ENCODE measurements at places on chromosomes 7 and 10.

- peak; percentile 26 for DNase-seq
Measured at GRCh38 chr7:73606801-73607691, 17.3 kb downstream of the MLXIPL start.

- DNase-seq = no peak
Measured at GRCh38 chr7:91630581-91631380, 249.7 kb downstream of the MTERF1 start.

GRCh38 chr7:2014391-2015241, 218.1 kb downstream of the MAD1L1 start:
- no peak for DNase-seq

- no peak for DNase-seq
Measured at GRCh38 chr7:33971106-33971505, 65.8 kb downstream of the BMPER start.

GRCh38 chr7:29843093-29843492, 36.8 kb downstream of the WIPF3 start:
- DNase-seq = no peak

DNA sequence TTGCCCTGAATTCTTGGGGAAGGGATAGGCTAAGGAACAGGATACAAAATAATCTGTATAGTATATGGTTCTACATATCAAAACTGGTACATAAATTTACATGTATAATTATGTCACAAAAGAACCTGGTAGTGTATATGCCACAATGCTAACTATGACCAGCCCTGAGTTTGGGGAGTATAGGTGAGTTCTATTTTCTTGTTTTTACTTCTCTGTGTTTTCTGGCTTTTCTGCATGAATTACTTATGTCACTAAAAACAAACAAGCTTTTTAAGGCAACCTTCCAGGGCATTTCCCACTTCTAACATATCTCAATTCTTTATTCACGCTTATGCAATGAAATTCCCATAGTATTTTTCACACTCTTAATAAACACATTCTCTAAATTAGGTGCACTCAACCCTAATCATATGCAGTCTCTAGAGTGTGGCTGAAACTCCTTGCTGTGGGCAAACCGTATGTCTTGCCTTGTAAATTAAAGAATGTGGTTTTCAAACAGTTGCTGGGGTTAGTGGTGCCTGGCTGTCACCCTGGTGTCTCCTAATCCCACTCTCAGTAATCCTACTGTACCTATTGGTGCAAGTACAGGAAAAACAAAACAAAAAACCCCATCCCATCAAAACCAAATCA, 14.0 kb upstream of the INSIG1 start:
- no peak for DNase-seq

- no peak for DNase-seq
Measured at GRCh38 chr10:13375791-13376190, 27.7 kb upstream of the SEPHS1 start.

GRCh38 chr7:155878250-155878649, 66.0 kb upstream of the SHH start:
- no peak for DNase-seq

DNA sequence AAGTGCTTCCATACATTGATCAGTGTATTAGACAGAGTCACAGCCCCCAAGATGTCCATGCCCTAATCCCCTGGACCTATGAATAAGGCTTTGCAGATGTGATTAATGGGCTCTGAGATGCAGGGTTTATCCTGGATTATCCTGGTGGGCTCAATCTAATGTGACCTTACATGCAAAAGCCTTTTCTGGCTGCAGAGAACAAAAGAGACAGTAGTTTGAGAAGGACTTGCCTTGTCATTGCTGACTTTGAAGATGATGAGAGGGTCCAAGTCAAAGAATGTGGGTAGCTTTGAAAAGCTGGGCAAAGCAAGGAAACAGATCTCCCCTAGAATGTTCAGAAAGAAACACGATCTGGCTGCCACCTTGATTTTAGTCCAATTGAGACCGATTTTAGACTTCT, 238.7 kb downstream of the CCSER2 start:
- DNase-seq = no peak

DNA sequence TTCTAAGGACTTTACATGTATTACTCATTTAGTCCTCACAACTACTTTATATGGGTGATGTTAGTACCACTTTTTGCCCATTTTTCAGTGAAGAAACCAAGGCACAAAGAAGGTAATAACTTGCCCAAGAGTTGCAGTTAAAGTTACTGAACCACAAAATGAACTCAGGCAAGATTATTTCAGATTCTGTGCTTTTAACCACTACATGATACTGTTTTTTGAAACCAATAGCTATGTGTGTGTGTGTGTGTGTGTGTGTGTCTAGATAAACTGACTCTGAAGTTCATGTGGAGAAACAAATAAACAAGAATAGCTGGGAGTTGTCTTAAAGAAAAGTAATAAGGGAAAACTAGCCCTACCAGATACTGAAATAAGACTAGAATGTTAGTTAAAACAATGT, 60.8 kb upstream of the OIT3 start:
- no peak for DNase-seq

- DNase-seq = peak; percentile 78
Measured at GRCh38 chr7:20598459-20599309, 16.8 kb upstream of the ABCB5 start.

DNA sequence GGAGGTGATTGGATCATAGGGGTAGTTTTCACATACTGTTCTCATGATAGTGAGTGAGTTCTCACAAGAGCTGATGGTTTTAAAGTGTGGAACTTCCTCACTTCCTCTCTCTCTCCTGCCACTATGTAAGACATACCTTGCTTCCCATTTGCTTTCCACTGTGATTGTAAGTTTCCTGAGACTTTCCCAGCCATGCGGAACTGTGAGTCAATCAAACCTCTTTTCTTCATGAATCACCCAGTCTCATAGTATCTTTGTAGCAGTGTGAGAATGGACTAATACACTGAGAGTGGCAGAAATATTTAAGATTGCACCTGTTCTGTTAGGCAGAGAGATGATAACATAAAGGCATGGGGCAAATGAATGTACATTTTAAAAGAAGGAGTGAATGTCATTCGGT, 507.8 kb downstream of the SORCS3 start:
- DNase-seq = no peak

DNA sequence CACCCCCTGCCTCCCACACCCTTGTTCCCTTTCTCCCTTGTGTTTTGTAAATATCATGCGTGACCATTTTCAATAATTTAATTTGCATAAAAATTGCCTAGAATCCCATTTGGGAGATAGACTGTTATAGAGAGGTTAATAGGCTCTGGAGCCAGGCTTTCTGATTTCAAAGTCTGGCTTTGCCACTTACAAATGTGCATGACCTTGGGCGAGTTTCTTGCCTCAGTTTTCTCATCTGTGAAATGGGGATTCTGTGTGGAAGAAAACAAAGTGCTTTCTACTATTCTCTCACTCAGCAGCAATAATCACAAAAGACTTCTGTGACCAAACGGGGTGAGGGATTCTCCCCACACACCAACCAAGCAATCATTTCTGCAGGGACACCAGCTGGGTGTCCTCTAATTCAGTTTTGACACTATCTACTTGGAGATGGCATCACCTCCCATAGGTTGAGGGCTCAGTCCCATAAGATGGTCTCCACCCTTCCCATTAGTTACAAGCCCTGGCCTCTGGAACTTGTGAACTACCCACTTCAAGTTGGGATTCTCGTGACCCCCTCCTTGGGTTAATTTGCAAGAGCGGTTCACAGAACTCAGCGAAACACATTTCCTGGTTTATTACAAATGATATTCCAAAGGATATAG, 3.5 kb upstream of the ZNF22 start:
- no peak for DNase-seq

DNA sequence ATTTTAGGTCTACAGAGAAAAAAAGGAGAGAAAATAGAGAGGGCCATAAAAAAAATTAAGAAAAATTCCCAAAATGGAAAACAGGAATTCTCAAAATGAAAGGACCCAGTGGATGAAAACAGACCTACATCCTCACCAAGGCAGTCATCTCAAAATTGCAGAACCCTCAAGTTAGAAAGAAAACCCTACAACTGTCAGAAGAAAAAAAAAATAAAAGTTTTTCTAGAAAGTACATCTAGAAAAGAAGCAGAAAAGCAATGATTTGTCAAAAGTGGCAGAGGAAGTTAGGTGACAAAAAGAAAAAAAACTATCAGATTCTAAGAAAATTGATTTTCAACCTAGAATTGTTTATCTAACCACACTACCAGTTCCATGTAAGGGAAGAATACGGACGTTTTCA, 167.6 kb upstream of the LRGUK start:
- no peak for DNase-seq

DNA sequence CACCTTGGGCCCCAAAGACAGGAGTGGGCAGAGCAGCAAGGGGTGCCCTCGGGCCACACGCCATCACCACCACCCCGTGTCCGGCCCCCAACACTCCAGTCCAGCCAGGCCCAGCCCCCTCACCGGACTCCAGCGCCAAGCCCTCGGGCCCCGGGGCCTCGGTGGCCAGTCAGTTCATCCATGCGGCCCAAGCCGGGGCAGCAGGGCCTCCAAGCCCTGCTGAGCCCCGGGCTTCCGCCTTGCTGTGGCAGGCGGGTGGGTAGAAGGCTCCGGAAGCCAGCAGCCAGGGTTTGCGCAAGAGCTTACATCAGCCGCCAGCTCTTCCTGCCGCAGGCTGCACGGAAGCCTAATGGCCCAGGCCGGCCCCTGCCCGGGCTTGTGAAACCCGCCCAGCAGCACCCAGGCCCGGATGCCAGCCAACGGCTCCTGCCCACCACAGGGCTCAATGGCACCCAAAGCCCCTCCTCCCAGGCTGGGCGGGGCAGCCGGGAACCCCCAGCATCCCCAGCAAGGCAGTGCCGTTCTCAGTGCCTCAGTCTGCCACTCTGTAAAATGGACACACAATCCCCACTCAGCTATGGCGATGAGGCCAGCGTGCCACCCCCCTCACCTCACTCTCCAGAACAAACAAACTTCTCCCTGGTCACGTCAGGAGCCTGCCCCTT, 26.5 kb downstream of the TNRC18 start:
- DNase-seq = no peak

GRCh38 chr10:76282061-76283025, 850.9 kb downstream of the LRMDA start:
- no peak for DNase-seq

DNA sequence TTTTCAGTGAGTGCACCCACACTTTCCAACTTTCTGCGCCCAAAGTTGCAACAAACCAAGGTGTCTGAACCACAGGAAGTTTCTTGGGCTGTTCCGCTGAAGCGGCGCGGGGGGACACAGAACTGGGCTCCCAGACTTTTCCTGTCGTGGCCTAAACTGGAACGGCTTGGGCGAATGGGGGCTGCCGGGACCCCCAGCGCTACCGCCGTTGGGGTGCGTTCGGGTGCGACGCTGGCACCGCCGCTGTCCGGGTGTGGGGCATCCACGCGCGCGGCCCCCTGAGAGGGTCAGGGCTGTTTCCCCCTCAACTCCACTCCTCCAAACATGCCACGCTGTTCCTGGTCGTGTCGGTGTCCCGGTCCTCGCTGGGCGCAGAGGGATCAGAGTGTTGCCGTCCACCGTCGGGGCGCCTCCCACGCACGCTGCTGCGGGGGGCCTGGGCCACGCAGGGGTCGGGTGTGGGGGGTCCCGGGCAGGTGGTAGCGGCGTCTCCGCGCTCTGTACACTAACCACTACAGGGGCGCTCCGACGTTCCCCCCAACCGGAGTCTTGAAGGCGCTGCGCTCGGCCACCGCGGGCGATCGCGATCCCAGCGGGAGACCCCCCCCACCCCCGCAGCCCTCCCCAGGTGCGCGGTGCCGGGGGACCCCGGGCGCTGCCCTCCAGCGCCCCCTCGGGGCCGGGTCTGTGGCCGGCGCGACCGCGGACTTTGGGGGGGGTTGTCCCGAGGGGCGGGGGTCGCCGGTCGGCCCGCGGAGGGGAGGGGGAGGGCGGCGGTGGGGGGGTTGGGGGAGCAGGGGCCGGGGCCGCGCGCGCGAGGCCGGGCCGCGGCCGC, 2.2 kb upstream of the CUX1 start:
- DNase-seq = no peak

Data from kidney capillary endothelial cell (primary cell).